Esophagus mucosa (tissue), 1 donor: ENCODE measurements at places on chromosomes 2 and 18. TPM values are rescaled to one million over a fixed set of nuclear protein-coding genes. Genes with fewer than 3 reads are reported as not detected.

AKAIN1 gene
- total RNA-seq = not detected

- ATAC-seq = peak; percentile 94
Measured at GRCh38 chr2:205024822-205025518, 479.7 kb downstream of the PARD3B start.

- ATAC-seq = no peak
Measured at GRCh38 chr2:100060875-100061274, 81.5 kb downstream of the AFF3 start.

GRCh38 chr2:13607139-13607538, 890.4 kb downstream of the TRIB2 start:
- no peak for ATAC-seq

GRCh38 chr2:76280686-76281085, 570.0 kb upstream of the GCFC2 start:
- no peak for ATAC-seq

C2orf66 gene
- total RNA-seq = not detected

DNA sequence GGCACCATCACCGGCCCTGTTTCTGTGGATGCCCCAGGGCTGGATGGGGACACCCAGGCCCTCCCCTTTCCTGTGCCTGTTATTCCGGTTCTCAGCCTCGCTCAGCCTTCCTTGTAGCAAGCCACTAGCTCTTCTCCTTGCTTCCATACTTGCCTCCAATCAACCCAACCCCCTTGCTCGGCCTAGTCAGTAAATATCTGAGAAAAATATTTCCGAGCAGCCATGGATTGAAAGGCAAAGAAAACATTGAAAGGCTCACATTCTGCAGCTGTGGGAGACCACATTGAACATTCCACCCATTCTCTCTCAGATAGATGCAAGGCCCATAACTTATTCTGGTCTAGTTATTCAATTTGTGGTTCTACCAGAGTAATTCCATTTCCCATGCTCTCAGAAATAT, 114.9 kb downstream of the SPP2 start:
- ATAC-seq = peak; percentile 59

DNA sequence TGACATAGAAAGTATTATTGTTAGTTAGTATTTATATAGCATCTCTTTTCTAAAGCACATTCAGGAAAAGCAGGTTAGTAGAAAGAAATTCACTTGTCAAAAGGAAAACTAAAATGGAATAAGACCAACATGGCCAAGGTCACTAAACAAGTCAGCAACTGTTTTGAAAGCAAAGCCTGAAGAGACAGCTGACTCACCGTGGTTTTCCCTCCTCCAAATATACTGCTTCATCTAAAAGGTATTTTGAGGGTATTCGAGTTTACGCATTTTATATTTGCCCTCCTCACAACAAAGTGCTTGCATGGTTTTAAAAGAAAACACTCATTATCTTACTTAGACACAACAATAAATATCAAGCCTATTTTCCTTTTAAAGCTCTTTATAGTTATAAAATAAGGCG, 24.0 kb downstream of the ZNF385B start:
- ATAC-seq = no peak

- no peak for ATAC-seq
Measured at GRCh38 chr2:61380056-61380881, 90.6 kb downstream of the USP34 start.

DNA sequence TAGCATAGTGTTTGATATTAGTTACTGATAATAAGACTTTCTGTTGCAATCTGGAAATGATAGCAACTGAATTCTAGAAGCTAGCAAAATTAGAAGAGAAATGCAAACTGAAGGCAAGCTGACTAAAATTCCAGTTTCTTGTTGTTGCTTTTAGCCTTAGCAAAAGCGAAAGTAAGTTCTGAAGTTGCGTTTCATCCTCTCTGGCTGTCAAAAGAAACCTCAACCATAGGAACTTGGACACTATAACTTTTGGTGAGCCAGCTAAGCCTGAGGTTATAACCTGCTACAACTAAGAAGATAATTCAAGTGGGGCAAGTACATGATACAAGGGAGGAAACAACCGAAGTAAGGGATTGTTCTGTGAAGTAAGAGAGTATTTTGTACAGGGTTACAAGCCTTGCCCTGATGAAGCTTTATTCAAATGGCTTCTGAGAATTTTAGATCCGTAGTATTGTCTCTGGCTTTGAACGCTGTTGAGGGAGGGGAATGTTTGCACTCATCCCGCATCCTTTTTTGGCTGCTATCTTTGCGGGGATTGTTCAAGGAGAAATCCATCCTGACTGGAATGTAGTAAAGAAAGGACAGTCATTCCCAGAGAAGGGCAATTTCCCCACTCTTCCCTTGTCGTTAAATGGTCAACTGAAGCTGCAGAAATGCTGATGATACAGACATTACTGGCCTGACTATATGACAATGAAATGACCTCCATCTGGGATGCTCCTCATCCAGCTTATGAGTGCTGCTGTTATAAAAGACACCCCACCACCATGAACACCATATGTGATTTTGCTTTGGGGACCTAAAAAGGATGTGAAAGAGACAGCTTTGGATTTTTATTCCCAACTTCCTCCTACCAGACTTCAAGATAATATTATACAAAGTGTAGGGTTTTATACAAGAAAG, 7.0 kb upstream of the TMX3 start:
- no peak for ATAC-seq

SERPINB10 gene
- total RNA-seq = 0.36 TPM

DNA sequence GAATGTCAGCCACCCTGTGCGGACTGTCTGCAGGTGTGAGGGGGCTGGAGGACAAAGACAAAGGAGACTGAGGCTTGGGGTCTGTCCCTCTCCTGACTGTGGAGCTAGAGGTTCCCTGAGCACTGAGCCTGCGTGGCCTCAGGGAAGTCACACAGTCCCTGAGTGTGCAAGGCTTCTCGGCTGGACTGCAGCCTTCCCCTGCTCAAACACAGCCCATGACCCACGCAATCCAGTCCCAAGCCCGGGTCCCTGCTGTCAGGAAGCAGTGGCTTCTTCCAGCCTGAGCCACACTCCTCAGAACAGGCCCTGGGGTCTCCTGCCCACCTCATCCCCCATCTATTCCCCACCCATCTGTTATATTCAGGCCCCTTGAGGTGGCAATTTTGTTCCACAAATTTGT, 2.7 kb downstream of the ASTL start:
- no peak for ATAC-seq

- no peak for ATAC-seq
Measured at GRCh38 chr18:39186008-39186407, 1620.4 kb upstream of the CELF4 start.

DNA sequence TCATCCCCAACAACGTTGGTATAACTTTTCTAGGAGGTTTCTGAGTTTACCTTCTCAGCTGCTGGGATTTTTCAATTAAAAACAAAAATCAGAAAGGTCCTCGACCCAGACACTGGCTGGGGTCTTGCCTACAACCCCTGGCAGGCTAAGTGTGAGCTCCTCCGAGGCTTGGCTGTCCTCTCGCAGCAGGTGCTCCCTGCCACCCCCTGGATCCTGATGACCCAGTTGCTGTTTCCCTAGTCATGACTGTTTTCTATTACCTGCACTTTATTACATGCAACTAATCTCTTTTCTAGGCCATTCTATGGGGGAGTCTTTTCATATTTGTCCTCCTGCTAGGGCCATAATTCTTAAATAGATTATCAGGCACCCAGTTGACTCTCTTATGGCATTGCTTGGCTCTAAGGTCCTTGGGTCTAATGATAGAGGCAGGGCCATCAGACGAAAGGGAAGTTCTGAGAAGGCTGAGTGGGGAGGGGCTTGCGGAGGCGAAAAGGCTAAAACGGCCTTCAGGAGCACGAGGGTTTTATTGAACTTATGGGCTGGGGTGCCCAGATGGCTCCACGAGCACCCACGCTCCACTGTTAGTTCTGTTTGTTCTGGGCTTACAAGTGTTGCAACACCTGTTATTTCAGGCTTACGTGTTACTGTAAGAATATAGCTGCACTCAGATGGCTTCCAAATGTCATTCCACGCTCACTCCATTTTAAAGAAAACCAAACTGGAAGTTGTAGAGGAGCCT, 166.0 kb downstream of the NCK2 start:
- peak; percentile 70 for ATAC-seq

GRCh38 chr2:8457092-8457481, 224.8 kb upstream of the ID2 start:
- ATAC-seq = peak; percentile 72

DNA sequence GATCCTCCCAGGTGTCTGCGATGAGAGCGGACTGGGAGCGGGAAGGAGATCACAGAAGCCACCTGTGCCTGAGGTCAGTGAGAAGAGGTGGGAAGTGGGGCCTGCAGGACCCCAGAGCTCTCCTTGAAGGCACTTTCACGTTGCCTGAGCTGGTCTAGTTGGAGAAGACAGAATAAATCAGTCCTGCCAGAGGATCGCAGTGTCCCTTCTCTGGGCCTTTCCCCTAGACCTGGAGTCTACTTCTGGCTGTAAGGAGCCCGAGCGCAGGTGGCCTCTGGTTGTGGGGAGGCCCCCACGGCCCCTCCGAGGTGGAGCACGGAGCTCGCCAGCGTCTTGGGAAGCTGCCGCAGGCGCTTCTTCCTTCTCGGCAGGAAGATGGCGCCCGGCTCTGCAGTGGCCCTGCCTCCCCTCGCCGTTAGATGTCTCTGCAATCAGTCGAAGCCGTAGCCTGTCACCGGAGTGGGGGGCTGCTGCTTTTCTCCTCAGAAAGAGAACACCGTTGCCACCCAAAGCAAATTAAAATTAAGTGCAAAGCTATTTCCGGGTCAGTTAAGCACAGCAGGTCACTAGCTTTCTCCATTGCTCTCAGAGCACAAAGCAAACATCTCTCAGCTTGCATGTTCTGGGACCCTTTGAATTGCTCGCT, 212.0 kb upstream of the MYT1L start:
- ATAC-seq = no peak

DNA sequence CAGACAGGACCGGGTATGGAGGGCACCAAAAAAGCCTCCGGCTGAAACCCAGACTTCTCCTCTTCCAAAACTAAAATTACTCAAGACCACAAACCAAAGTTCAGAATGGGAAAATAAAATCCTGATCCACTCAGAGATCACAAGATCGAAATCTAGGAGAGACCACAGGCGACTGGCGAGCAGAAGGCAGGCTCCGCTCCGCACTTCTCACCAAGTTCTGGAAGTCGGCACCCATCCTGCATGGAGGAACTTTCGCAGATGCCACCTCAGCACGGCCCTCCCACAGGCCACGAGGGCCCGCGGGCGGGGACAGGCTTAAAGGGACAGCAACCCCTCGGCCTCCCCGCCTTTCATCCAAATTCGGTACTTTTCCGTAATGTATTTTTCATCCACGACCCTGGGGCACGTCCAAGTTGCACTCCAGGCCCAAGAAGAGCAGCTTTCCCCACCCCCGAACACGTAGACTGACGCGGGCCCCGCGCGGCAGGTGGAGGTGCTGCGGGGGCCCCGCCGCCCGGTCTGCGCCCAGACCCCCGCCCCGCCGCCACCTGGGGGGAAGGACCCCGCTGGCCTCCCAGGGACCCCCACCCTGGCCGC, 43.7 kb downstream of the HDLBP start:
- ATAC-seq = peak; percentile 77

- ATAC-seq = no peak
Measured at GRCh38 chr2:166700079-166700478, 188.2 kb upstream of the XIRP2 start.

GRCh38 chr18:7728297-7728696, 161.2 kb downstream of the PTPRM start:
- ATAC-seq = no peak

DNA sequence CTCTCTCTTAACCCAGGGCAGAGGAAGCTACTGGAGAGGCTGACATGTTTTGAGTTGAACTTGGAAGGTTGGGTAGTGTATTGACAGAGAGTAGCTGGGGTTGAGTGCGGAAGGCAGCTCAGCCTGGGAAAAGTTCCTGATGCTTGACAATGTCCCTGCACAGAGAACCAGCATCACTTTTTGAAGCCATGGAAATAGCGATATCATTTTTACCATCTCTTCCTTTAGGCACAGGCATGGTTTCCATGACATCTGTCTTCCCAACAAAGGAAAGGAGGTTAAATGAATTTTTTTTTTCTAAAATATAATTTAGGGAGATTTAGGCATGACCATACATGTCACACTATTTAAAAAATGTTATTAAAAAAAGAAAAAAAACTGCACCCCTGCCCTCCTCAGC, 78.3 kb upstream of the KCNE4 start:
- ATAC-seq = no peak

GRCh38 chr2:2662847-2663356, 331.8 kb upstream of the MYT1L start:
- peak; percentile 81 for ATAC-seq

- ATAC-seq = no peak
Measured at GRCh38 chr2:191844706-191845105, 2.2 kb downstream of the CAVIN2 start.

COPS9 gene
- 132 TPM for total RNA-seq

GRCh38 chr2:231597014-231597611, 4.4 kb downstream of the TEX44 start:
- ATAC-seq = peak; percentile 93

DNA sequence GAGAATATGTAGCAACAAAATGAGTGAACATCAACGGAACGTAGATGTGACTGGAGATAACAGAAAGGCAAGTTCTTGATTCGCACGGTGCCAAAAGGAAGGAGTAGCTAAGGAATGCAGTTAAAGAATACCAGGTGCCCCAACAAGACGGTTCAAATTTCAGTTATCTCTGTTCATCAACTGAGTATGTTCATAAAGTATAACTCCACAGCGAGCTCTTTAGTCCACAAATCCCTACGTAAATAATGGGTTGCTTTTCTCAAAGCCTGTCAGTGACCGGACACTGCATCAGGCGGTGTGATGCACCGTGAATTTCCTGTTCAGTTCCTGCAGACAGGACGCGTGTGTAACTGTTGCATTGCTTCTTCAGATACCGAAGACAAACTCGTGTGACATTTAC, 91.8 kb downstream of the NOL10 start:
- ATAC-seq = no peak

DNA sequence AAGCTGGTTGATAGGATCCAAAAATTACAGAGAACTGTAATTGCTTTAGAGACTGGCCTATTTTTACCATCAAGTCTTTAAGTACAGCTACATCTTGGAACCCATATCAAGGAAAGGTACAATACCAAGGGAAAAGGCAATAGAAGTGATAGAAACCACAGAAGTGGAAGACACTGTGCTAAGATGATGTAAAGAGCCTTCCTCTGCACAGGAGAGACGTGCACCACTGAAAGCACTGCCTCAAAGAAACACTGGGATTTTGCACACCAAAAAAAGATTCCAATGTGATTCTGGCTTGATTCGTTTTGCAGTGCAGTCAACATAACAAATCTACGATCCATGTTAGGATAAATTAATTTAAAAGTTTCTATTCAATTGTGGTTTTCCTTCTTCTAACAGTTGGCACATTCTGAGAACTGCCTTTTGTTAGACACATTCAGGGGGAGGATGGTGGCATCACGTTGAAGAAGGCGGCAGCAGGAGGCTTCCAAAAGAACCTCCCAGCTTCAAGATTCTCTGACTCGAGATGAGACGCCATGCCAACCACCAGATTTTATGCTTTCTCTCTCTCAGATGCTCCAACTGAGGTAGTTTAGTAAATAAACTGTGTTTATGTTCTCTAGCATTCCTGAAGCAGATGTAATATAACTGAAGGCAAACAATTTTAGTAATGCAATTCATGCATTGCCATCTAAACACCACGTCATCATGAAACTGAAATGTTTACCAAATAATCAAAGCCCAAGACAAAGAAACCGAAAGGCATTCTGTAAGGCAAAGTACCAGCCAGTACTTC, 102.9 kb downstream of the BCL2 start:
- no peak for ATAC-seq

MAP3K2 gene
- total RNA-seq = 30.0 TPM

ANKAR gene
- total RNA-seq = 2.7 TPM

- no peak for ATAC-seq
Measured at GRCh38 chr2:102968375-102968774, 206.5 kb downstream of the TMEM182 start.

RUFY4 gene
- total RNA-seq = 0.12 TPM
